Tongue (tissue), 3 donors: ENCODE measurements at places on chromosomes 7 and 10.

DNA sequence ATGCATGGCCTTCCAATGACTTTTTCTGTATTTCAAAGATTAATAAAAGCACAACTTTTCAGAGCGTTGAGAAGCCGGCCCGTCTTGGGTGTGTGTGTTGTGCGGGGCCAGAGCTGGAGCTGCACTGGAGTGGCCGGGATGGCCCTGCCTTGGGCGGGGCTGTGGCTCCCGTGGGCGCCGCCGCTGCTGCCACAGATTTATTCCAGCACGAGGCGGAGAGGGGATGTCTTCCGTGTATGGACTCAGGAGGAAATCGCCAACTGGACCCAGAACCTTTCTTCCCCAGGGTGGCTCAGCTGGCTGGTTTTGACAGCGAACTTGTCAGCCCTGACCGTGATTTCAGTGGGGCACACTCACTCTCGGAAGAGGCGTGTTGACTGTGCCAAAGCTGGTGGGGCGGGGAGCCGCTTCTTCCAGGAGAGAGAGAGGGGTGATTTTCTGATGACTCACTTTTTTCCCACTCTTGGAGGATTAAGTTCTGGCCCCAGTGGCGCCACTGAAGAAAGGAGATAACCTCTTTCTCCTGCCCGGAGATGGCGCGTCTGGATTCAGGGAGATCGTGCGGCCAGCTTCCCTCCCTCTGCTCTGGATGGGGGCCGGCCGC is 72.4 kb downstream of the DNAJB6 start:
- peak; percentile 49 for DNase-seq

- DNase-seq = peak; percentile 14
Observed at GRCh38 chr7:117402109-117402508, 25.2 kb downstream of the ASZ1 start.

- peak; percentile 42 for DNase-seq
Observed at GRCh38 chr10:32795598-32796183, 162.3 kb downstream of the ITGB1 start.

- DNase-seq = no peak
Observed at GRCh38 chr7:47441796-47442604, 139.9 kb downstream of the TNS3 start.

DNA sequence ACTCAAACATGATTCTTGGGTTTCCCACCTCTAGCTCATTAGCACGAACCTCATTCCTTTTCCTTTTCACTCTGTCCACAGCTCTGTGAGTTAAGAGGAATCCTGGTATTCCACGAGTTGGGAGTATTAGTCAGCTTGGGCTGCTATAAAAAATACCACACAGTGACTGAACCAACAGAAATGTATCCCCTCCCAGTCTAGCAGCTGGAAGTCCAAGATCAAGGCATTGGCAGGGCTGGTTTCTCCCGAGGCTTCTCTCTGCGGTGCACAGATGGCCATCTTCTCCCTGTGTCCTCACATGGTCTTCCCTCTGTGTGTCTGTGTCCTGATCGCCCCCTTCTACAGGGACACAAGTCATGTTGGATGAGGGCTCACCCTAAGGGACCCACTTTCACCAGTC is 261.6 kb downstream of the TNS3 start:
- DNase-seq = no peak

- no peak for DNase-seq
Observed at GRCh38 chr10:12712293-12712983, 289.1 kb downstream of the CCDC3 start.

DNA sequence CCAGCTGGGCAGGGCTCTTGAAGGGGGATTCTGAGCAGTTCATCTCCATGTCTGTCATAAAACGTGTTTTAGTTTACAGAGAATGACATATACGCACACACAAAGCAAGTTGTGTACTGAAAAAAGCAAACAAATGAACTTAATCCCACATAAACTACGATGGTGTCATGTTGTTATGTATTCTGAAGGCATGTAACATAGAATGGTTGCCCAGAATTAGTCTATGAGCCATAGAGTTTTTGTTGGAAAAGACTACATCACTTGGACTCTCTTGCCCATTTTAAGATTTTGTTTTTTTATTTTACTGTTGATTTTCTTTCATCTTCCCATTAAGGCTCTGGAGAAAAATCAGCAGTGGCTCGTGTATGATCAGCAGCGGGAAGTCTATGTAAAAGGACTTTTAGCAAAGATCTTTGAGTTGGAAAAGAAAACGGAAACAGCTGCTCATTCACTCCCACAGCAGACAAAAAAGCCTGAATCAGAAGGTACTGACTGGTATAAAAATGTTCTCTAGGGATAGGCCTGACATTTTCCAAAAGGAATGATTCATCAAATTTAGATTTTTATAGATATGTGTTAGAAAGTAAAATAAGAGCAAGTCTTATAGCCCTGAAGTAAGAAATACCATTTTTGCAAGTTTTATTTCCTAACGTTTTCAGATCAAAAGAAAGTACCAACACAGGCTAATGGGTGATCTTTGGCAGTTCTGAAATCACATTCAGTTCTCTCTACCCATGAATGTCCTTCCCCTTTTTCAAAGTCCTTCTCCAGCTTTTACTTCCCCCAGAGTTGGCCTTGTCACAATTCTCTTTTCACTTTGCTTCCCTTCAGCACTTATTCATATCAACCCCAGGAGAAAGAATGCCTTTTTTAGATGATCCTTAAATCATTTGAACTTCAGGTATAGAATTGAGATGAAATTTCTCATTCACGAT is 18.9 kb downstream of the CEP55 start:
- DNase-seq = no peak

DNA sequence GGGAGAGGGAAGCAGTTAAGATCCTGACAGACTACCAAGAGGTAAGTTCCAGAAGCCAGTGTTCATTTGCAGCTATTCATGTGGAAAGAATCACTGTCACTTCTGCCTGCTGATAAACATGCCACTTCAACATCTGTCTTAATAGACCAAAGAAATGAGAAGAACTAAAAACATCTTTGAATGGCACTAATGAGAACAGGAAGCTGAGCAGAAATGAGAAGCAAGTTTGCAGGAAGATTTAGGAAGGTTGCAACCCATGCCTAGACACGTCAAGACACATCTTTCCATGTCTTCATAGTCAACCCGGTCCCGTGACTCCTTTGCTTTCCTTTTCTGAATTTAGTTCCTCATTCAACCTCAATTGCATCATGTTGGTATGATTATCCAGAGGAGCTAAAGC is 180.0 kb downstream of the PDE1C start:
- peak; percentile 38 for DNase-seq

DNA sequence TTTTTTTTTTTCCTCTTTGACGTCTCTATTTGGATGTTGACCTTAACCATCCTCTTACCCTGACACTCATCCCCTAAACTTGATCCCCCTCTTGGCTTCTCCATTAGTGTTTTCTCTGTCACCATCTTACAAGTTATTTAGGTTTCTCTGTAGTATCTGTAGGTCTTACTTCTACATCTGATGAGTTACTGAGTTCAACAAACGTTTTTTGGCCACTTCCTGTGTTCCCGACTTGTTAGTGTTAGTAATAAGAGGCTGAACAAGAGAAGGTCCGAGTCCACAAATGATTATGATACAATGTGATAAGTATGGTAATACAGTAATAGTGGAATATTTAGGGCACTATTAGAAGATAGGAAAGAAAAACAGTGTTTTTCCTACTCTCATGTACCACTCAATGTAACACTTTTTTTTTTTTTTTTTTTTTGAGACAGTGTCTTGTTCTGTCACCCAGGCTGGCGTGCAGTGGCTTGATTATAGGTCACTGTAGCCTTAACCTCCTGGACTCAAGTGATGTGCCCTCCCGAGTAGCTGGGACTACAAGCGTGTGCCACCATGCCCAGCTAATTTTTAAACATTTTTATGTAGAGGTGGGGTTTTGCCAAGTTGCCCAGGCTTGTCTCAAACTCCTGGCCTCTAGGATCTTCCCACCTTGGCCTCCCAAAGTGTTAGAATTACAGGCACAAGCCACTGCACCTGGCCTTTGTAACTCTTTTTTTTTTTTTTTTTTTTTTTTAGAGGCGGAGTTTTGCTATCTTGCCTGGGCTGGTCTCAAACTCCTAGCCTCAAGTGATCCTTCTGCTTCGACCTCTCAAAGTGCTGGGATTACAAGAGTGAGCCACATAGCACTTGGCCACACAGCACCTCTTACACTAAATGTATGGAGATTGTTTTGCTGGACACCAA is 12.5 kb downstream of the CCSER2 start:
- DNase-seq = no peak
